ENCODE measurements at places on chromosomes 5 and 9. TPM values are rescaled to one million over a fixed set of nuclear protein-coding genes. Genes with fewer than 3 reads are reported as not detected.
A peak's percentile ranks its signal among the peaks of the same experiment; 100 is the strongest.

DNA sequence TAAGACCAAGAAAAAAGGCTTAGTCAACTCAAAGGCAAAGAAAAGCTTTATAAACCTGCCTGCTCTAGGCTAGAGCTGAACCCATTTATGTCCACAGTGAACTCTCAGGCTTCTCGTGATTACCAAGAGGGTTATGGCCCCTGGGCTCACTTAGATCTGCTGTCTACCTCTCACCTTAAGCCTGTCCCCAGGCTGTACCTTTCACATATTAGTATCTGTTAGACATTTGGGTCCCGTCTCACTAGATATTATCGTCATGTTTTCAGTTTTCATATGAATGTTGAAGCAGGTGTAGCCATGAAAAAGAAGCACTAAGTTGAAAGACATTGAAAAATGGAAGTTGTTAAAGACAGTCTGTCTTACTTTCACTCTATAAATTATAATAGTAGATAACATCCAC is 75.2 kb upstream of the COX7C start:
- no peak for DNase-seq

DNA sequence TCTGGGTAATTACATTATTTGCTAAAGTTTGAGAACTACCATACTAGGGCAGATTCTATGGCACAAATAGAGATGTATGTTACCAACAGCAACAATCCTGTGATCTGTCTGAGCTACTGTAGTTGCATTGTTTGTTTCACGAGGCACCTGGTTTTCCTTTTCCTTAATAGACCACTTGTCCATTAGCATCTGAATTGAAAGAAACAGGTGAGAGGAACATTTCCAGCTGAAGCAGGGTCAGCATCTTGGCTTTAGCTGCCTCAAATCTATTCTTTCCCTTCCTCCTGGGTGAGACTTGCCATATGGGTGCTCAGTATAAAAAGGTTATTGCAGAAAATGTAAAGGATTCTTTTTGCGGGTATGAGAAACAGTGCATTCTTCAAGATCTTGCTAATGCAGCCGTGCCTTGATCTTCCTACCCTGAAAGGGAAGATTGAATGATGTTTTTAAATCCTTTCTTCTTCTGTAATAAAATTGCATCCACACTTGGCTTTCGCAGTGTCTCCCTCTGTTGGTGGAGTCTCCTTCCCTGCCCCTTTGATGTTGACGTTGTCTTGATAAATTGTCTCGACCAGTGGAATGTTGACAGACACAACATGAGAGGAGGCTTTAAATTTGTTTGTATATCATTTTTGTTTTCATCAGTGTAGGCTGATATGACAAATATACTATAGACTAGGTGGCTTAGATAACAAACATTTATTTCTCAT is 118.0 kb upstream of the BRINP1 start:
- DNase-seq, result no peak

- no peak for DNase-seq
These were observed 48.0 kb downstream of the HAPLN1 start for GRCh38 chr5:83672646-83673045.

DNA sequence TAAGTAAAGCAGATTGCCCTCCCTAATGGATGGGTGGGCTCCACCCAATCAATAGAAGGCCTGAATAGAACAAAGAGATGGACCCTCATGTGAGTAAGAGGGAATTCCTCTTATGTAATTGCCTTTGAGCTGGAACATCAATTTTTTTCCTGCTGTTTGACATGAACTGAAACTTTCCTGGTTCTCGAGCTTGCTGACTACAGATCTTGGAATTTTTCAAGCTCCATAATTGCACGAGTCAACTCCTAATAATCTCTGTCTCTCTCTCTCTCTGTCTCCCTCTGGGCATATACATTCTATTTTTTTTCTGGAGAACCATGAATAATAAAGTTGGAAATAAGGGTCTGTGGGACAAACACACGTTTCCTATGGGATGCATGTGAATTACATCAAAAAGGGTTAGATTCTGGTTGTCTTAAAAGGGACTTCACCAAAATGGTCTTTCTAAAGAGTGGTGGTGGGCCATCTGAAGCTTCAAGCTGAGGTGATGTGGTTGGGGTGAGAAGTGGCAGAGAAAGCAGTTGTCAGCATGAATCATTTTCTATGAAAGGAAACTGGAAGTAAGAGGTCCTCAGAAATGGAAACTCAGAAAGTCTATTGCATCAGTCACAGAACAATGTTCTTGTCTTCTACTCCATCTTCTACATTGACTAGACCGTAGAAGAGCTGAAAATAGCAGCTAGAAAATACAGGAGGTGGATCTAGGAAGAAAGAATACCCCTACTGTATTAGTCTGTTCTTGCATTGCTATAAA is 47.0 kb upstream of the HOMER1 start:
- DNase-seq, result no peak

DNA sequence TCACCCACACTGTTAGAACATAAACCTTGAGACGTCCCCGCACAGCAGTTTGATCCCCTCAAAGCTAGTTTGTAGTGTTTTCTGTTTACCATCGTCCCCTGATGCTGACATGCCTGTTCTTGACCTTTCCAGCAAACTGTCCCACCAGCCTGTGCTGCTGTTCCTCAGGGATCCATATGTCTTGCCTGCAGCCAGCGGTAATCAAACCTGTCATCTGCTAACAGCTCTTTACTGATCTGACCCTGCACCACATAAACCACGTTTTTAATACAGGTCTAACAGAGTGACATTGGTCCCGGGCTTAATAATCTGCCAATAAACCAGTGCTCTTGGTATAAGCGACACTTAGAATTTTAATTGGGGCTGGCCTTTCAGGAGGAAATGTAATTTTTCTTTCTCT is 34.7 kb downstream of the PPIC start:
- no peak for DNase-seq

DNA sequence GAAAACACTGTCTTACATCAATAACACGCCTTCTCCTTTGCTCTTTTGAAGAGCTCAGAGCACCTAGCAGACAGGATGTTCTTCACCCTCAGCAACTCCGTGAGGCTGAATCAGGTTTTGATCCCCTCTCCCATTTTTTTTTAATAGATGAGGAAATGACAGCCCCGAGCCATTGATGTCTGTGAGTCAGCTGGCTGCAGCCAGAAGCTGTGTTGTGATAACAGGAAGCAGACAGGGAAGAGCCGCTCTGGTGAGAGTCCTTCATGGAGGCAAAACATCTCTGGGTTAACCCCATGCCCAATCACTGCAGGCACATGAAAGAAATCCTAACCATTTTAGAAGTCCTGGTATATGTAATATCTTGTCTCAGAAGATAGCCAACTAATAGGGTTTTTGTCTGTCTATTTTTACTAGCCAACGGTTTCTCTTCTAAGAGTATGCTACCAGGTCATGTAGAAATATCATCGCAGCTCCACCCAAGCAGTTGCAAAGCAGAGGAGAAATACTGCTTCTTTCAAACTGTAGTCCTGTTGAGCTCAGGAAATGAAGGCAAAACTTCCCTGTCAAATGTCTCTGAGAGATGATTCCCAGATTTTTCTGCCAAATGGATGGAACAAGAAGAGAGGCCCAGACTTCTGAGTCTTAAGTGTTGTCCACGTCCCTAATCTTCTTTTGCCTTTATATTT is 568.9 kb downstream of the CCDC171 start:
- DNase-seq, result no peak

- peak; percentile 42 for DNase-seq
These were observed 118.4 kb downstream of the CTNND2 start for GRCh38 chr5:11785771-11786352.

GRCh38 chr5:33980030-33980429 is 4.5 kb downstream of the SLC45A2 start:
- no peak for DNase-seq

GRCh38 chr9:109963079-109963478 is 183.1 kb downstream of the PALM2AKAP2 start:
- DNase-seq, result peak; percentile 48

GRCh38 chr9:134987906-134988700 is 70.4 kb upstream of the FCN1 start:
- DNase-seq, result no peak

GRCh38 chr9:133882849-133883755 is 109.0 kb downstream of the VAV2 start:
- DNase-seq, result no peak

DNA sequence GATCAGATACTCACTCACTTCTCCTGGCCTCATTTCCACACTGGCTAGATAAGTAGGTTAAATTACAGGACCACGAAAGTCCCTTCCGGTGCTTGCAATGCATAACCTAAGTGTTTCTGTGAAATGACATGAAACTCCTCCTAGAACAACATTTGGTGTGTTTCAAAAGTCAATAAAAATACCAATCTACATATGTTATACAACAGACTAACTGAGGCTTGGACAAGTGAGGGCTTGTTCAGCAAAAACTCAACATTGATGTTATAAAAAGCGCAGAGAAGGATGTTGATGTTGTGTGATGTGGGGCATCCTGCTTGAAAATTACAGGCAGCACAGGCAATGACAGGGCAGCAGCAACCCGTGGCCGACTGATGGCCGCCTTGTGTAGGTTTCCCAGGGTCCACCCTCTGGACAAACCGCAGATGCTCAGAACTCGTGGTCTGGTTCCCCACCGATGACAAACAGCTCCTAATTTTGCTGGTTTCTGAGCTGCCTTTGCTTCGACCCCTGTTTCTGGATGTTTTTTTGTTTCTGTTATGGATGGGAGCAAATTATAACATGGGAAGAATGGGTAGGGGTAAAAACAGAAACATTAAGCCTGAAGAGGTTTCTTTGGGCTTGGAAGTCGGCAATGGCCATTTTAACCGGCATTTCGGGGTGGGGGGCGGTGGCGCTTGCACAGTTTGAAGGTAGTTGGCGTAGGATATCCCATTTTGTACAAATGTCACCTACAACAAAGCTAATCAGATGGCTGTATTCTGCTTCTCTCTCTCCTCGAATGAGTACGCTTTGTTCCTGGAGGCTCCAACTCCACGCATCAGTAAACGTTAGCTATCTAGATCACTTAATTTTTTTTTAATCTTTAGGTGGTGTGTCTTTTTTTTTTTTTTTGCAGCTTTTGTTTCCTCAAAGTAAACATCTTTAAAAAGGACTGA is 116.1 kb downstream of the PDZD2 start:
- no peak for DNase-seq

NIPAL4 gene
- total RNA-seq, result 0.63 TPM

FOXI1 gene
- total RNA-seq, result 0.69 TPM

TTC23L gene
- total RNA-seq, result 1.6 TPM

DYNC2I2 gene
- 56.7 TPM for total RNA-seq

EIF4EBP3 gene
- 14.4 TPM for total RNA-seq

SHOC1 gene
- total RNA-seq, result not detected

CPEB4 gene
- 50.6 TPM for total RNA-seq

HINT1 gene
- 152 TPM for total RNA-seq

SLC2A6 gene
- 18.4 TPM for total RNA-seq

ZCCHC7 gene
- 16.5 TPM for total RNA-seq

HEMGN gene
- 0.14 TPM for total RNA-seq

SELENOP gene
- 510 TPM for total RNA-seq
